GM12864 (cell line): ENCODE measurements at places on chromosomes 3 and 15.

- DNase-seq: no peak
Observed at GRCh38 chr3:17771177-17772017, 29.0 kb upstream of the TBC1D5 start.

- DNase-seq: no peak
Observed at GRCh38 chr3:8215821-8216220, 285.8 kb upstream of the LMCD1 start.

DNA sequence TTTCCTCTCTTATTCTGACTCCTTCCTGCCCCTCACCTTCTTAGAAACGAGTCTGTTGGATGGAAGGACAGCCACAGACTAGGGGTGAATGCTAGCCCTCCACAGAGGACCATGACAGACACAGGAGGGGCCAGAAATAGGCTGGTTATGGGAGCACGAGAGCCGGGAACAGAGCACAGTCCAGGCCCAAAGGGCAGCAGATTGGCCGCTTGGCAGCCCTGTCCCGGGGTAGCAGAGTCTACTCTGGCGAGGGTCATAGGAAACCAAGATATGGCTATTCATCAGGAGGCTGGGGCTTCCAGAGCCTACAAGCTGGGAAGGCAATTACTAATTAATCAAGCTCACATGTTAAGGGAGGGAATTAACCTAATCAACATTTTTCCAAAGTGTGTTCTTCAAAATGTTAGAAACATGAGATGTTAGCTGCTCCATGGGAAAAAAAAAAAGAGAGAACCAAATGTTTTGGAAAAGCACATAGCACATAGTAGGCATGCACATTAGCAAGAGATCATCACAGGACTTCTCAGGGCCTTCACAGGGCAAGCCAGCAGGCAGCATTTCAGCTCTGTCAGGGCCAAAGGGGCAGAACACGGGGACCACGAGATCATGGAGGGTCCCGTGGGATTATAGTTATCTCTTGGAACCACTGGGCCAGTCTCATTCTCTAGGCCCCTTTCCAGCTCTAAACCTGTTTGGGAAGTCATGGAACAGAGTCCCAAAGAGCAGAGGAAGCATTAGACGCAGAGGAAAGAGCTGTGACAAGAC lies 13.3 kb downstream of the SEMA3G start:
- DNase-seq: no peak

- no peak for DNase-seq
Observed at GRCh38 chr3:153373606-153374005, 211.6 kb downstream of the RAP2B start.

DNA sequence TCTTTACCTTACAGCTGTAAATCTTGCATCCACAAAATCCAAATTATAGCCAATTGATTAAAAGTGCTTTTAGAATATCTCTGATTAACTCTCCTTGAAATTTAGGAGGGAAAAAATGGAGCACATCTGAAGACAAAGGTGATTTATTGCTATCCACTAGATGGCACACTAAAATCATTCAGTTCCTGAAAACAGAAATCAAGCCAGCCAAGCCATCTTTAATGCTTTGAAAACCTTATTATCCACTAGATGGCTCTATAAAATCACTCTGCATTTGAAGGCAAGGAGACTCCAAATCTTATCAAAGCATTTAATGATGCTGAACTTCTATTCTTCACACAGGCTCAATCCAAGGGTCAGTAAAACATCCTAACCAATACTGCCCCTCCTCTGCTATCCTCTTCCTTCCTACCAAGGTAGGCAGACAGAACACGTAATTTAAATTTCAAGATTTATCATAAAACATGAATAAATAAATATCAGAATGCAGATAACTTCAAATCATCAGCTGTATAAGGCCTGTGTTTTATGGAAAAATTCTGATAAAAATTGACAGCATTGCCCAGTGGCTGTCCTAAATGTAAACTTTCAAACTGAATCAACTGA lies 48.4 kb downstream of the GOLIM4 start:
- peak; percentile 60 for DNase-seq

DNA sequence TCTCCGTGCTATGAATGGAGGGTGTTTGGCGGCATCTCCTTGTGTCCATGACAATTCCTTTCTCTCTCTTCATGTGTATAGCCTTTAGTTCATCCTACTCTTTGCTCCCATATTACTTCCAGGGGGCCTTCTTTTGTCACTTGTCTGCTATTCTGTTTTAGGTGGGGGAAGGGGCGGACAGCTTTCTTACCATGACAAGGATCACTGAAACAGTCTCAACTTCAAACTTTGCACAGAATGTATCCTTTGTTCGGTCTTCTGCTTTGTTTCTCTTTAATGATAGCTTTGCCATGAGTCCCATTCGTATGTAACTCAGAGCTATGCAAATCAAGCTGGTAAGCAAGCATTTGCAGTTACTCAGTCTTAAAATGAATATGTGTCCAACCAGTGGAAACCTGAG lies 294.2 kb downstream of the TIGIT start:
- no peak for DNase-seq

- DNase-seq: no peak
Observed at GRCh38 chr15:69916169-69916785, 181.4 kb downstream of the TLE3 start.

DNA sequence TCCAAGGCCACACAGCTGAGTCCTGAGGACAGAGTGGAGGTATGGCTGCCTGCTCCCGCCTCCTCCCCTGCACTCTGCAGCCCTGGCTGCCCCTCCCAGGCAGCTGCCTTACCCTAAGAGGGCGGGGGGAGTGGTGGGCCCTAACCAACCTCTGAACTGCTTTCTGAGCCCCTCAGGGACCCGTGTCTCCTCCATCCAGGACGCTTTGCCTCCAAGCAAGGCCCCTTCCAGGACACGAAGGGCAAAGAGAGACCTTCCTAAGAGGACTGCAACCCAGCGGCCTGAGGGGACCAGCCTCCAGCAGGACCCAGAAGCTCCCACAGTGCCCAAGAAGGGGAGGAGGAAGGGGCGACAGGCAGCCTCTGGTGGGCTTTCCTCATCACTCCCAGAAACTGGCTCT lies 7.6 kb downstream of the NEIL1 start:
- no peak for DNase-seq

DNA sequence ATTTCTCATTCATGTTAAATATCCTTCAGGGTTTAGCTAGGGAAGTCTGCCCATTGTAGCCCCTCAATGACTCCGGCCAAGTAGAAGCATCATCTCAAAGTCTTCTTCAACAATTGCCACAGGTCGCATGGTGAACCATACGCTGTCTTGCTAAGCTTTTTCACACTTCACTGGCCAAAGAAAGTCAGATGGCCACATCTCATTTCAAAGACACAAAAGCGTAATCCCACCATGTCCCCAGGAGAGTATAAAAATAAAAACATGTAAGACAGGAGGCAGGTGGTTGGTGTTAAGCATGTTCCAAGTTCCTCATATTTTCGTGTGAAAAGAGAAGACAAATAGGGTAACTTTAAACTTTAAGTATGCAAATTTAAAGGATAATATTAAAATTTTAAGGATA lies 147.4 kb downstream of the ERC2 start:
- DNase-seq: no peak

- DNase-seq: no peak
Observed at GRCh38 chr15:48547286-48547685, 98.2 kb downstream of the FBN1 start.

DNA sequence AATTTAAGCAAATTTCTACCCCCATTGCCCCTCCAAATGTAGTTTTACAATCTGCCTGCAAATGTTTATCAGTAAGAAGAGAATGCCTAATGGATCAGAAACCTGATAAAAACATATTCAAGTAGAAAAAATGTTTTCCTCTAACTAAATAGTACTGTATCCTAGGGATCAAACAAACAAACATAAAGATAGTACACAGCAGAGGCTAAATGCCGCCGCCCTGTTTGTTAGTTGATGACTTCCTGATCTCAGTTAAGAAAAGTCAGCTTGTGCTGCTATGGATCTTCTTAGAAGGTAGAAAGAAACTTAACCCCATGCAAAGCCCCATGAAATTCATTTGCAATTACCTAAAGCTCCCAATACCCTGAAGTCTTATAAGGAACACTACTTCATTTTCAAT lies 387.3 kb upstream of the THBS1 start:
- DNase-seq: no peak

- no peak for DNase-seq
Observed at GRCh38 chr3:138684396-138684795, 75.8 kb downstream of the FAIM start.

- DNase-seq: no peak
Observed at GRCh38 chr15:51132384-51133139, 37.9 kb upstream of the TNFAIP8L3 start.

DNA sequence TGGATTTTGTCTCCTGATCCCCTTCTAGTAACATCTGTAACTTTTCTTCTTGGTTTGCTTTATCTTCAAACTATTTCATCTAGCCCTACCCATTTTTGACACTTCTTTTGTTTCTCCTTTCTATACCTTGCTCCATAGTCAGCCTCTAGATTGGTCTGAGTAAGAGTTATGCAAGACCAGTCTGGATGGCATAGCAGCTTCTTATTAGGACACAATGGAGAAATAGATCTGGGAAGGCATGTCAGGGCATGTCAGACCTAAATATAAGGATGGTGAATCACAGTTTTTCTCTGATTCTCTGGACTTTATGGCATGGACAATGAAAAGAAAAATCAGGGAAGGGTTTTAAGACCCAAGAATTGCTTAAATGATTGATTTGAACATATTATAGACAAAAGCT lies 452.5 kb downstream of the RAP2B start:
- no peak for DNase-seq

- no peak for DNase-seq
Observed at GRCh38 chr15:65512807-65513416, 4.6 kb downstream of the DPP8 start.

DNA sequence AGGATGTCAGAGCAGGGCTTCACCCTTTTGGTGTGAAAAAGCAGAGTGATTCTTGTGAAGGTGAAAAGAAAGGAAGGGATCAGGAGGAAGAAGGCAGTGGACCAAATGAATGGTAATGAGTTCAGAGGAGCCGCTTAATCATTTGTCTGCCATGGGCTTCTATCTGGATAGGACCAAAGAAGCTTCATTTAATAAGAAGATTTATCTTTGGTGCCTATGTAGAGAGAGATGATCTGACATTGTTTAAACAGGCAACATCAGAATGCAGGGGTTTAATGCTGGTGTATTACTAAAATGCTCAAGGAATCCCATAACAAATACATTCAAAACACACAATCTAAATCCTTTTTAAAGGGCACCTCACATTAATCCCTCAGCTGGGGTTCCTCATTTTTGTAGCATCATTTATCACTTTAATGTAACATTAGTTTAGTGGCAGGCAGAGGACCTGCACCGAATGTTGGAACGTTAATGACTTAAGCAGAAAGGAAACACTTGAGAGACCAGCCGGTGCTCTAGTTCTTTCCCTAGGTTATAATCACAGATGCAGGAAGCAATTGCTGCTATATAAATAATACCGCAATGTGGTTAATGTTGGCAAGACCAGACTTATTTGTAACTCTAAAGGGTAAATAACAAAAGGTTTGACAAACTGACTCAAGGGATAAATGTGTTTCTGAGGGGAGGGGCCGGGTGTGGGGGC lies 27.9 kb upstream of the IL1RAP start:
- no peak for DNase-seq

DNA sequence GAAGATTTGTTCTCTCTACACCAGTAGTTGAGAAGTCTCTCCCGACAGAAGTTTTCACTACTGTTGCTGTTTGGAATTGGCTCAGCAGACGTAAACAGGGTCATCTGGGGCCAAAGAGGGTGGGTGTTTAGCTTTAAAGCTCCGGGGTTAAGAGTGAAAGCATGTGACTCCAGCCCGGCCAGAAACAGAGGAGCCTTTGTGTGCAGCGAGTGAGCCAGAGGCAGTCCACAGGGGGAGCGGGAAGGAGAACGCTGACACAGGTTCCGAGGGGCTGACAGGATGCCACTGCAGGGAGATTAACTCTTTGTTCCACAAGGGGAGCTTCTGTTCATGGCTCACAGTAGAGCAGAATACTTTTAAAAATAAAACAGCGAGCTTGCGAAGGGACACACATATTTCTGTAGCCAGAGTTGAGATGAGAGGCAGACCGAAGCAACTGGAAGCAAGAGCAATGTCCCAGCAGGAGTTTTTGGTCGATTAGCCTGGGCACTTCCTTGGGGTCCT lies 26.9 kb downstream of the BMF start:
- no peak for DNase-seq

- no peak for DNase-seq
Observed at GRCh38 chr3:61627768-61628185, 66.4 kb downstream of the PTPRG start.

GRCh38 chr3:57128826-57129667 lies 36.1 kb downstream of the IL17RD start:
- DNase-seq: no peak
